Stimulated activated CD4-positive, alpha-beta T cell treated with anti-CD3 and anti-CD28 coated beads, Interleukin-1b, Interleukin-23, amount 100 ng/mL, for 1 hour (primary cell): ENCODE measurements at places on chromosomes 13 and 19.

GRCh38 chr19:2962018-2962670 lies 15.2 kb upstream of the TLE6 start:
- DNase-seq: peak; percentile 16

DNA sequence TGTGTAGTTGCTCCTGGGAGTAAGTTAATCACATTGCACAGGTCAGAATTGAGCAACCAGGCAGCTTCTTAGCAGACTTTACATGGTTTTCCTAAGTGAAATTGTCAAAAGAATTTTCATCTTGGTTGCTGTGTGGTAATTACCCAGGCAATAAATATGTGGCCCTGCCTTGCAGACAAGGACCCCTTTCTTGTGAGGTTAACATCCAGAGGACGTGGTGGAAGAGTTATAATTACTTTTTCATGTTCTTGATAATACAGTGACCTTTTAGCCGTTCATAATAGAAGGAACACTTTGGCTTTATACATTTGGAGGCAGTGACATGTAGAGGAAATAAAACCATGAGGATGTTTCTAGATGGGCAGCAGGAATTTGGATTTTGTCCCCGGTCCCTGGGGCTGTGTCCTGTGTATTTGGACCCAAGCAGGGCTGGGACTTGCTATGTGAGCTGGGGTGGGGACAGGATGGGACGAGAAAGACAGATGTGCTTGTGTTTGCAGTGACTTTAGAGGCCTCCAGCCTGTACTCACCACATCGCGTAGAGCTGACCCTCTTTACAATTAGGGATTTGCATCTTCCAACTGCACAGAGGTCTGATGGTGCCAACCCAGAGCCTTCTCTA lies 156.2 kb downstream of the STK24 start:
- DNase-seq: no peak

DNA sequence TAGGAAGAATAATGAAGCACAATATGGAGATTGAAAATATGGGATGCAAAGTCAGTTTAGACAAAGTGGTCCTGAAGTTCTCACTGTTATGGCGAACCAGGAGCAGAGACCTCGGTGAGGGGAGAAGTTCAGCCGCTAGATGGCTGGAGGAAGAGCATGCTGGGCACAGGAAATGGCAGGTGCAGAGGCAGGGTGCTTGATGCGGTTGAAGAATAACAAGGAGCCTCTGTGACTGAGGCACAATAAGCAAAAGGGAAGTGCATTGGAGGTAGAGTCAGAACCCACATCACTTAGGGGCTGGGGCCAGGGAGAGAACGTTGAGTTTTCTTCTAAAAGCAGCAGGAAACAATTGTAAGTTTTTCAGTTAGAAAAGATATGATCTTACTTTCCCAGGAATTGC lies 1725.2 kb downstream of the EFNB2 start:
- no peak for DNase-seq

GRCh38 chr13:45838171-45838745 lies 13.3 kb downstream of the SIAH3 start:
- no peak for DNase-seq

- DNase-seq: no peak
These were observed 516.5 kb downstream of the SUCLA2 start for GRCh38 chr13:47484548-47484947.

DNA sequence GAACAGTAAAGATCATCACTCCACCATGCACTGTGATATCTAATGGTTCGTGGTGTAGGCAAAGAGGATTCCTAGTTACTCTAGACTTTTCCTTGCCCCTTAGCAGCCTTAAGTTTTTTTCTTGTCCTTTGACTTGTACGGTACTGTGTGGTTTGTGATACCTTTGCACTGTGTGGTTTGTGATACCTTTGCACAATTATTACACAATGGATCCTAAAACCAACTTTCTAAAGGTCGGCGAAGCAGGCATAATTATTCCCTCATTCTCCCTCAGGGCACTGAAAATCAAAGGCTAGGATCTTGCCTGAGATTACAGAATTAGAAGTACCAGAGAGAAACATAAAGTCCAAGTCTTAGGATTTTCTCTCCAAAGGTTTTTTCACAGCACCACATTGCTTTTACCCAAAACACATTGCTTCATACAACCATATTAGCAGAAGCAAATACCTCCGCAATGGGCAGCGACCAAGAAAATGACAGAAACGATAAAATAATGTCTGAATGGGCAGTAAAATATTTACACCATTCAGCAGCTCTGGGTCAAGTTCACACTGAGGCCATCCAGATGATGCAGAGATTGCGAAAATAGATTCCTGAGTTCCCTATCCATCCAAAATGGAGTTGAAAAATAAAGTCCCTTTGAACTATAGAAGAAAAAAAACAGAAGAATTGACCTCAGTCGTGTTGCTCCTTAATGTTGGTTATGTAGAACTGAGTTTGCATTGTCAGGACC lies 106.4 kb downstream of the FGF14 start:
- no peak for DNase-seq

GRCh38 chr19:15253513-15253912 lies 21.3 kb upstream of the EPHX3 start:
- DNase-seq: no peak

- DNase-seq: no peak
These were observed 13.5 kb downstream of the WIZ start for GRCh38 chr19:15436012-15436825.

- no peak for DNase-seq
These were observed 16.4 kb downstream of the KLK2 start for GRCh38 chr19:50889638-50890037.

DNA sequence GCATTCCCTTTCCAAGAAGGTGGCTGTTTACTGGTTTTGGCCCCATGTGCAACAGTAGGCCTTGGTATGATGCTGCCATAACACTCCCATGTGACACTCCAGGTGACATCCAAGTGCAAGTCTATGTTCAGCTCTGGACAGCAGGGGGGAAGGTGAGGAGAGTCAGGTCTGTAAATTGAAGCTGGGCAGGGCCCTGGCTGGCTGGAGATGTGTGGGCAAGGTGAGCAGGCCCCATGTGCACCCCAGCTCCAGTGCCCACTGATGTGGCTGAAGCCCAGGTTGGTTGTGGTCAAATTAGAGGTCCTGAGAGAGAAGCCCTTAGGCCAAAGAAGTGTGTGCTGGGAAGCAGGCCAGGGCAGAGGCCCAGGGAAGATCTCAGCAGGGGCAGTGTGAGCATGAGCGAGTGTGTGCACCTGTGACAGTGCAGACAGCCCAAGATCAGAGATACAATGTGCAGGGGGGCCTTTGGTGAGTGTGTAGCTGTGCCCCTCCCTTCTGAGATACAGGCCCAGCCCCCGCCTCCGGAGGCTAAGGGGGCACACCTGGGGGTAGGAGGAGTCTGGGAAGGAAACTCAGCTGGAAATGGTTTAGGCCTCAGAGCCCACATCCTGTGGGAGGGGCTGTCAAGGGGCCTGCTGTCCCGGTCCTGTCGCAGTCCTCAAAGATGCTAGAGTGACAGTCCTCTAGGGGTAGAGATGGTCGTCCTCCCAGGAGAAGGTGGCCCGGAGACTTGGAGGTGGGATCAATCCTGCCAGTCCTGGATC lies 18.6 kb downstream of the DEDD2 start:
- peak; percentile 43 for DNase-seq

DNA sequence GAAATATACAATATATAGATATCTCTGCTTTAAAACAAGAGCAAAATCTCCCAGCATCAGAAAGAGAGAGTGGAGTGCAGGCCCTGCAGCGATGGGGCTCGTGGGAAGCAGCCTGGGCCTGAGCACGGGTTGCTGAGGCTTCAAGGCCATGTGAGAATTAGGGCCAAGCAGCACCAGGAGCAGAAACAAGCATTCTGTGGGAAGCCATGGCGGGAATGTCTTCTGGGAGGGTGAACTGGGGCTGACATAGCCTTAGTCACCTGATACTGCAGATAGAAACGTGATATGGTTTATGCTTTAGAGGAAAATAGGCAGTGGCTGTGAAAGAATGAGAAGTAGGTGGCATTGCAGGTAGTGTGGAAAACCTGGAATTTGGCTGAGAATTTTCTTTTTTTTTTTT lies 472.3 kb downstream of the IRS2 start:
- no peak for DNase-seq

- no peak for DNase-seq
These were observed 45.8 kb downstream of the MIPEP start for GRCh38 chr13:23843436-23843835.

- DNase-seq: no peak
These were observed 36.9 kb downstream of the RGCC start for GRCh38 chr13:41494202-41494601.

- DNase-seq: no peak
These were observed 220.7 kb upstream of the RXFP2 start for GRCh38 chr13:31518645-31519044.

- no peak for DNase-seq
These were observed 669.1 kb upstream of the PCDH20 start for GRCh38 chr13:62084728-62085127.

DNA sequence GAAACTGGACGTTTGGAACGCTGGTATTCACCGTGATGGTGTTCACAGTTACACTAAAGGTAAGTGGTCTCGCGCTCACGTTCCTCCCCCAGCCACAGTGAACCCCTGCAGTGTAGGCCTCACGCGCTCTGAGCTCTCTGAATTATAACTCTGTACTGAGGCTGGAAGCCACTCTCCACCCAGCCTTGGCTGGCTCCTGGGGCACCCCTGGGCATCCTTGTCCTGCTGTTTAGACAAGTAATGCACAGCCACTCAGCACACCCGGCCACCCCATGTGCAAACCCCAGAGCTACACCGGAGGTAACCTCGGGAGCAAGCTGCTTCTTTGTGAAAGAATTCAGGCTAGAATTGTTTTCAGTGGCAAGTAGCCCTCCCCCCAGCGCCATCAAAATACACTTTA lies 97.3 kb upstream of the MCF2L start:
- DNase-seq: no peak

DNA sequence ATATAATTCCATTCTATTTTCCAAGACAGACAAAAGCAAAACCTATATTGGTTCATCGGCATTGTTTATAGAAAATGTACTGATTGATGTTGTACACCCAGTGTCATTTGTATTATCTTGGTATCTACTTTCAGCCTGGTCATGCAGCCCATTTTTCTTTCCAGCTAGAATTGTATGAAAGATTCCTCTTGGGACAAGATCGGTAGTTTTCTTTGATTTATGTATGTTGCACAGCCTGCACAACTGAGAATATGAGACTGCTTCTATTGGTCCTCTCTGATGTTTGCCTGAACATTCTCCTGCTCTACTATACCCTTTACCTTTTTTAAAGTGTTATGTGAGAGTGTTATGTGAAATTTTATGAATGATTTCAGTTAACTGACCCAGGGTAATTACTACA lies 487.7 kb upstream of the PRR20A start:
- DNase-seq: no peak

DNA sequence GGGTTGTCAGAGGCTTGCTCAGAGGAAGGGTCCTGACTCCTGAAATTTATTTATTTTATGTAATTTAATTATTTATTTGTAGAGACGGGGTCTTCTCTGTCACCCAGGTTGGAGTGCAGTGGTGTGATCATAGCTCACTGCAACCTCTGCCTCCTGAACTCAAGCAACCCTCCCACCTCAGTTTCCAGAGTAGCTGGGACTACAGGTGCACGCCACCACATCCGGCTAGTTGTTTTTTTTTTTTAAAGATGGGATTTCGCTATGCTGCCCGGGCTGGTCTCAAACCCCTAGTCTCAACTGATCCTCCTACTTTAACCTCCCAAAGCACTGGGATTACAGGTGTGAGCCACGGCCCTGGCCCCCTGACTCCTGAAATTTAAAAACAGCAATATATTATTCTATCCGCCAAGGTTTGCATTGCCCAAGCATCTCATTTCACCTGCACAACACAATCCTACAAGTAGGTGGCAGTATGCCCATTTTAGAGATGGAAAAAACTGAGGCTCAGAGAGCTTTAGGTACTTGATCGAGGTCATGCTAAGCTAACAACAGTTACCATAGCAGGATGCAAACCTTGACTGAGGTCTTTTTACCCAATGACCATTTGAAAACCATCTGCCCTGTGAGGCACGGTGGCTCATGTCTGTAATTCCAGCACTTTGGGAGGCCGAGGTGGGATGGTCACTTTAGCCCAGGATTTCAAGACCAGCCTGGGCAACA lies 18.1 kb downstream of the ARHGEF18 start:
- no peak for DNase-seq

GRCh38 chr19:28498404-28498976 lies 714.5 kb downstream of the UQCRFS1 start:
- no peak for DNase-seq

DNA sequence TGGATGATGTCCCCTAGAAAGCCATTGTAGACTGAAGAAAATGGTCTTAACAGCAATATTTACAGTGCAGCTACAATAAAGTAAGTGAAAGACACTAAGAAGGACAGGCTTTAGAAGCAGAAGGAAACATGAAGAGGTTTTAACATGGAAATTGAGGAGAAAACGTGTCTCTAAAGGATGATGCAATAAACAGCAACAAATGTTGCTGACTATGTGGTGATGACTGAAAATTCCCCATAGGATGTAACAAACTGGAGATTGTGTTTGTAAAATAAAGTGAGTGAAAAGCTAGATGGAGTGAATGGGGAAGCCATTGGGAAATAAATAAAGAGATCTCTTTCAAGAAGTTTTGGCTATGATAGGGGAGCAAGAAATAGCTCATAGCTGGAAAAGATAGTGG lies 186.7 kb upstream of the IPO5 start:
- no peak for DNase-seq

GRCh38 chr19:33298146-33298911 lies 4.0 kb downstream of the CEBPA start:
- DNase-seq: no peak

DNA sequence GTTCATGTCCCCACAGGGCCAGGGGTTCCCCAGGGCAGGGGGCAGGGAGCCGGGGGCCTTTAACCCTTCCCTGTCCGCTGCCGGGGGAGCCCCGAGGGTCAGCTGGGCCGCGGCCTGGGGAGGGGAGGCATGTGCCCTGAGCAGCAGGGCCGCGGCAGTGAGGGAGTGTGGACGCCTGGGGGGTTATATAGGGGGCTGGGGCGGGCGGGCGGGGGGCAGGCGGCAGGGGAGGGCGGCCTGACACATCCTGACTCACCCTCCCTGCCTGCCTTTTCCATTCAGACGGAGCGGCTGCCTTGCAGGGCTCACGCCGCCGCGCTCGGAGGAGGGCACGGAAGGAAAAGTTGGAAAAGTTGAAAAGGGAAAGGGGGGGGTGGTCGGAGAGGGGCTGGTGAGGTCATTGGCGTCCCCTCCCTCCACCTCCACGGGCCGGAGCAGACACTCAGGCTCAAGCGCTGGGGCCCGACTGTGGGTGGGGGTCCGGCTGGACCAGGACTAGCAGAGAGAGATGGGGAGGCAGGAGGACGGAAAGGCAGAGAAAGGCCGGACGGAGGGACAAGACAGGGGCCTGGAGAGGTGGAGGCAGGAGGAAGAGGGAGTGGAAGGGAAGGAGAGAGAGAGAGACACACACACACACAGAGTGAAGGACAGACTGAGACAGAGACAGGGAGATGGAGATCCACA lies at the start of gene IL11:
Gene IL11 (minus strand): TSS at position 159 of the 684 bp plus-strand sequence. CDS start 153 bp downstream, at position 6.
- no peak for DNase-seq

GRCh38 chr13:74751739-74752138 lies 617.5 kb upstream of the KLF12 start:
- DNase-seq: no peak

DNA sequence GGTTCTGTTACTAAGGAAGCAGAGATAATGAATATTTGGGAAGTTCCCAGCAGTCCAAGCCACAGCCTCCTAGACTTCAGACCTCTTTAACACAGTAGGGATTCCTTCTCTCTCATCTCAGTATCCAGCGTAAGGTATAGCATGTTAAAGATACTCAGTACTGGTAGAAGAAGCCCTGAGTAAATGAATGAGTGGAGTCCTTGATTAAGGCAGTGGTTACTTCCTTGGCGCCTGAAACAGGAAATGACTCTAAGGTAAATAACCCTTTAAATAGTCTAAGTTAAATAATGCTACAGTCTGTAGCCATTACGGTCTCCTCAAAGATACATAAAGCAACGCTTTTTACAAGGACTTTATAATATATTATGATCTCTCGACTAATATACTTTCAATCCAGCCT lies 650.8 kb upstream of the MIR17HG start:
- DNase-seq: no peak
